Fibroblast of skin of left biceps (primary cell): ENCODE measurements at places on chromosomes 6 and 20.

DNA sequence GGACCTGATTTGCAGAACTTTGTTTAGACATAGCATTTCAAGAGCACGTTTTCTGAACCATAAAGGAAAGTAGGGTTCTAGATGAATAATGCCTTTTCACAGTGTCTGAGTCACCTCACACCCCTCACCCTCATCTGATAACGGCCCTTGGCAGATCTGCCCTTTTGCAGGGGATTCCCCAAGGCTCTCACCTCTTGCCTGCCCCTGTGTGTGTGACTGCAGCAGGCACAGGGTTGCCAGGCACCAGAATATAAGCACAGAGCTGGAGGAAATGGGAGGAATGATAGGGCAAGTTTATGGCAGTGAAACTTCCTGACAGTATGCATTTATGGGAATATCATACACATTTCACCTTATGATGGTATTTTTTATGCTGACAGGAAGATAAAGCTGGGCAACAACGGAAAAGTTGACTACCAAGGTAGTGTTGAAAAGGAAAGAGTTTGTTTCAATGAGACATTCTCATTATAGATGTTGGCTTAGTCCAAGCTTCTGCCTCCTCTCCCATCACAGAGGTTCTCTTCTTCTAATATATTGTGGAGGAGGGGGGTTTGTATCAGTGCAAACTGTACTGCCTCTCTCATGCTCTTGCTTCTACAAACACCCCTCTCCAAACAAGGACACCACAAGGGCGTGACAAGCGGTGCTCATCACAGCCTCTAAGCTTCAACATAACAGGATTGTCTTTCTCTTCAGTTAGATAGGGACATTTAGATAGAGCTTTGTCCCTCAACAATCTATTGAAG lies 101.5 kb upstream of the BACH2 start:
- no peak for DNase-seq

DNA sequence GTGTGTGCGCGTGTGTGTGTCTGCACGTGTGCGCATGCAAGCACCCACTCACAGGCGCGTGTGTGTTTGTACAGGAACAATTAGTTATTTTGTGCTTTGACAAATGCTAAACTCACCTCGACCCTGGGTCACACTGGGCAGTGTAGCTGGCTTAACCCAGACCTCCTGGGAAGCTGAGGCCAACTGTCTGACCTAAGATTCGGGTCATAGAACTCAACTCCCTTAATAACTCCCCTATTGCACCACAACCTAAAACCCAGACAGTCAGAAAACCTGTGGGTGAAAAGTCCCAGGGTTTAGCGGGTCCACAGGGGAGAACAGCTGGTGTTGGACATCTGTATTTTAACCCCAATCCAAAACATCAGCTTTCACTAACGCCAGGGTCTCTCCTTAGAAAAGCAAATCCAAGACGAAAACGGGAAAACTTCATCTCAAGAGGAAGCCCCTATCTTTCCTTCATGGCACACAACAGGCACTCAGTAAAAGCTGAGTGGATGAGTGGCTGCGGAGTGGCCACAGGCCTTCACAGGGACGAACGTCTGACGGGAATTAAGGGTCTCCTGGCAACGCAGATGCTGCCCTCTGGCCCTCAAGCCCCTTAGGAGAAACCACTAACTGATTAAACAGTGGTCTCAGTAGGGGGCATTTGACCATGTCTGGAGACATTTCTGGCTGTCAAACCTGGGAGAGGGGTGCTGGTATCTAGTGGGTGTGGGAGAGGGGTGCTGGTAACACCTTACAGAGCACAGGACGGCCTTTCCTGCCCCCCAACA lies 4.5 kb downstream of the PMEPA1 start:
- no peak for DNase-seq

DNA sequence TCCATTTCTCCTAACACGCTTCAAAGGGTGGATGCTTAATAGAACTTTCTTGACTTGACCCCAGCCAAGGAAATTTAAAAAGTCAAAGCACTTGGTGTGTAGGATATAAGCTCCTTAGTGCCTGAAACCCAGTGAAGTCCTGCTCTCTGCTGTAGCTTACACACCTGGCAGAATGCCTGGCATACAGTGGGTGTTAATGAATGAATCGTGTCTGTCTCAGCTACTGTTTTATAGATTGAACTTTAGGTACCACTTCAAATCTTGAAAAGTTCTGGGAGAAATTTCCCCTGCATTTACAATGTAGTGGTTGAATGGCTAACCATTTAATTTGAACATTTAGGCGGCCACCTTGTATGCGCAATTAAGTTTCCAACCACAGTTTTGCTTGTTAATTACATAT lies 70.5 kb upstream of the ZNF217 start:
- no peak for DNase-seq

DNA sequence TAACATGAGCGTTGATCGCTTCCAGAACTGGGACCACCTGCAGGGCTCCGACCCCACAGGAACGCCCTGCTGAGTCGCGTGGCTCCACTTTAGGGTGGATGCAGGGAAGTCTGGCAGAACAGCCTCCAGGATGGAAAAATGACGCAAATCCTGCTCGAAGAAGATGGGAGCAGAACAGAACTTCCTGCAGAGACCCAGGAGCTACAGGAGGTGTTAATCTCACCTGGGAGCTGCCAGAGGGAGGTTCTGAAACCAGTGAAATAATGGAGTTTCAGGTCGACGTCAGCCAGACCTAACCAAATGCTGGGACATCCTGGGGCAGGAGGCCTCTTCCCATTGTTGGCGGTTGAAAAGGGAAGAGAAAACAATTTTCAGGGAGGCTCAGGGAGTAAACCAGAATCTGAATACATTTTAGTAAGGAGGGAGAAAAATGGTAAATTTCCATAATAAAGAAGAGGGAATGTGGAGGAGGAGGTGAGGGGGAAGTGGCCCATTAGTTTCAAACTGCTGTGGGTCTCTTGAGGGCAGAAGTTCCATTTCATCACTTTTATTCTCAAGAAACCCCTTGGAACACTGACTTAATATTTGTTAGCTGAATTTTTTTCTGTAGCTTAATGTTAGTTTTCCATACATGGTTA lies 558.4 kb upstream of the CDH4 start:
- no peak for DNase-seq

DNA sequence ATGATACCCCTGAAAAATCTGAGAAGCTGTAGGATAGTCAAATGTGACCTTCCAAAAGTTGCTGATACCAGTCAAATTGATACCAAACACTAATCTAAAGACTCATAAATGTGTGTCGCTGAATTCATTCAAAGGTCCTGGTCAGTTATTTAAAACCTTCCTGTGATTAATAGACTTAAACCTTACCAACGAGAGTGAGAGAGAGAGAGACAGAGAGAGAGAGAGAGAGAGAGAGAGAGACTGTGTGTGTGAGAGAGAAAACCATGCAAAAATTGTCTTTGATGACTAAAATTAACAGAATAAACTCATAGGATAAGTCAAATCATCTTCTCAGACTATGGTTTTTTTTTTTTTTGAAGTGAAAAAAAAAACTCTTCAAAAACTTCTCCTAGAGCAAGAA lies 370.9 kb upstream of the HS3ST5 start:
- DNase-seq: no peak

DNA sequence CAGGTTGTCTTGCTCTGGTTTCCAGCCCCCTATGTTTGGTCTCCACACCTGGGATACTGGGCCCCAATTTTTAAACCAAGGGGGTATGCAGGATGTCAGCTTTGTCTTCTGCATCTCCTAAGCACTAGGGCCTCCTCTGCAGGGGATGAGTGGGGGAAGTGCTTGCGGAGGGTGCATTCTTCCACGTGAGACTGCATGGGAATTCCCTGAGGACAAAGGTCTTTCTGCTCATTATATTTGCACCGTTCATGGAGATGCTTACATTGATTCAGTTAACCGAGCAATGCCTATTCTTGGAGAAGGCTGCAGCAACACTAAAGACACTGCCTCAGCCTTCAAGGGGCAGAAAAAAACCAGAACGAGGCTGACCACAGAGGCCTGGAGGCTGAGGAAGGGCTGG lies 45.4 kb downstream of the RAB44 start:
- DNase-seq: no peak

DNA sequence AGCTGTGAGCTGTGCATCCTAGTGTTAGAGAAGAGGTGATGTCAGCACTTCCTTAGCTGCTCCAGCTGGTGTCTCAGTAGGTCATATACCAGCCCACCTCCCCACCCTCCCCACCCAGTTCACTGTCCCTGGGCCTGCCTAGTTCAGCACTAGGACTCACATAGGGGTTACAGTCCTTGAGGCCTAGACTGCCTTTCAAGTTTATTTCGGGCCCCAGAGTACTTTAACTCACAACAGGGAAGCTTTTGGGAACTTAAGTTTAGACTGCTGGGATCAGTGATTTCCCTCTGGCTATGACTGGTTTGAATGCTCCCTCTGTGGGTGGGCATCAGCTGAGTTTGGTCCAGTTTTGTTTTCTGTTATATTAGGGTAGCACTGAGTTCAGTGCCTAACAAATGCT lies 139.2 kb upstream of the MMS22L start:
- DNase-seq: no peak
